ENCODE measurements at places on chromosomes 3 and 15. TPM values are rescaled to one million over a fixed set of nuclear protein-coding genes. Genes with fewer than 3 reads are reported as not detected.

GRCh38 chr3:73030073-73030597, 31.3 kb upstream of the EBLN2 start:
- no peak for DNase-seq

ITPKA gene
- polyA plus RNA-seq: 0.68 TPM

IP6K2 gene
- 213 TPM for polyA plus RNA-seq

DNA sequence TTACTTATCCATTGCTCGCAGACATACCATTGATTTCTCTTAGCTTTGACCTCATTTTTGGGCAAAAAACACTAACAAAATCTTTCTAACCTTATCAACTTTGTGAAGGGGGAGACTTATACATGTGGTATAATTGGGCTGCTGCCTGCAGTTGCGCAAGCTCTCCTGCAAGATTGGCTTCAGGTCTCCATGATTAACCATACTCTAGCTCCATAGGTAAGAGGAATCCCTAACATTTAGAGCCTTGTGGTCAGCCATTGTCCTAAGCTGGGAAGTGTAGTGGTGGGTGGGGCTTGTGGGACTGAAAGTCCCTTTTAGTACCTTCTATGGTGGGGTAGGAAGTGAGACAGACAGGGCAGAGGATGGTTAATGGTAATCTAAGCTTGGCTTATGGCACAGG, 179.6 kb upstream of the THRB start:
- no peak for DNase-seq

SLC12A1 gene
- 735 TPM for polyA plus RNA-seq

DNA sequence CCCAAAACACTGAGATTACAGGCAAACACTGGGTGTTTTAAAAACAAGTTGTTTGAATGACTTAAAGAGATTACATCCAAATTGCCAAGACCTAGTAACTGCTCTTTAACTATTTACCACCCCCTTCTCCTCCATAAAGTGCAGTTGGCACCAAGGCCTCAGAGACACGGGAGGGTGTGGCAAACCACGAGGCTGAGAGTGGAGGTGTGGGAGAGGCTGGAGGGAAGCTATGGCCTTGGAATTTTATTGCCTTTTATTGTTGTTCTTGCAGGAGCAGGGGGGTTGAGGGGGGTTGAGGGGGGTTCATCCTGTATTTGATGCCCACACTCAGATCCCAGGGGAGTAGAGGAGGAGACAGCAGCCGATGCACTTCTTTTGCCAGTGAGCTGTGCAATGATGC, 75.9 kb upstream of the CTDSPL start:
- no peak for DNase-seq

- DNase-seq: peak; percentile 13
Observed at GRCh38 chr3:99686955-99687612, 48.7 kb downstream of the COL8A1 start.

FBXO40 gene
- 0.03 TPM for polyA plus RNA-seq

DNA sequence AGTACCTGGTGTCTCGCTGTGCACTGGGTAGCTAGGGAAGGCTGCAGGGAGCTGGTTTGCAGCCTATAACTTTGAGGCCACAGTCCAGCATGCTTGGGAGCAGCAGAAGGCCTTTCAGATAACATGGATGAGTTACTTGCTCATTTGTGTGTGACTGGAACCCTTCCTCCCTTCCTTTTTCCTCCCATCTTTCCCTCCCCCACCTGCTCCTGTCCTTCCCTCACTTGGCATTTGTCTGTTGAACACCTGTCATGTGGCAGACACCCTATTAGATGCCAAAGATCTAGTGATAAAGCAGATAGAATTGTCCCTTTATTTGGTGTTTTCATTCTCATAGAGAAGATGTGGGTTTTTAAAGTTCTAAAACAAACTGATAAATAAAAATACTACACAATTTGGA, 71.6 kb downstream of the LRTM1 start:
- no peak for DNase-seq

- no peak for DNase-seq
Observed at GRCh38 chr15:97156739-97157265, 803.7 kb upstream of the ARRDC4 start.

- no peak for DNase-seq
Observed at GRCh38 chr15:63974021-63974420, 72.3 kb downstream of the DAPK2 start.

GRCh38 chr3:168088106-168088720, 7.5 kb downstream of the GOLIM4 start:
- DNase-seq: no peak

- DNase-seq: no peak
Observed at GRCh38 chr3:124115279-124115678, 123.4 kb upstream of the ROPN1 start.

GRCh38 chr15:24752354-24752753, 76.8 kb downstream of the NPAP1 start:
- no peak for DNase-seq

DNA sequence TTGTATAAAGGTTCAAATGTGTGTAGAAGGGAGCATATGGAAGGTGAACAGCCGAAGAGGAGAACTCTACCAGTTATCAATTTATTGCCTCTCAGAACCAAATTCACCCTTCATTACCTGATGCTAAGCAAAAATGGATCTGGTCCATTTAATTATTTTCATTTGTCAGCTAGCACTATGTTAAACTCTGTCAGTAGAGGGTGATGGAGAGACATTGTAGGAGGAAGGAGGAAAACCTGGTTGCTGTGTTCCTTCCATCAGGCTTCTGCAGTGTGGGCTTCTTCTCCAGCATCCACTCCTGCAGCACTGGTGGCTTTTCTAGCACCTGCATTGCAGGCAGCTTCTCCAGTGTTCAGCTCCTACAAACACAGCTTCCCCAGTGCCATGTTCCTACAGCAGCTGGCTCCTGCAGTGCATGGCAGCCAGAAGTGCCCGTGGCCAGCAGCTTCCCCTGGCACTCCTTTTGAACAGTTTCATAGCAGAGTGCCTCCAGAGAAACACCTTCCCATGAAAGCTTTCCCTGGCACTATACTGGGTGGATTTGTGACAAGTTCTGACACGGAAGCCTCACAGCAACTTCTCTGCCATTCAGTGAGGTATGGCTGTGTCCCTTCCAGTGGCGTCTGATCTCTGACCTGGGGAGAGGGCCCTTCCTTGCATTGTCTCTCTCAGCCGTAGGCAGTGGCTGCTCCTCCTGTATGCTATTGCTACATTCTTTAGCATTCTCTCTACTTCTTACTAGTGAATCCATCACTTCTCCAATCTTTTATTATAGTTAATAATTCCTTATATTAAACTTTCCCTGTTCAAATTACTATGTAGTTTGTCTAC, 14.6 kb upstream of the IL17RD start:
- no peak for DNase-seq

ARHGEF3 gene
- 81.0 TPM for polyA plus RNA-seq

PRSS50 gene
- 2.4 TPM for polyA plus RNA-seq

CLRN1 gene
- polyA plus RNA-seq: not detected

GRCh38 chr3:186476044-186476468, 68.1 kb downstream of the CRYGS start:
- no peak for DNase-seq

DNA sequence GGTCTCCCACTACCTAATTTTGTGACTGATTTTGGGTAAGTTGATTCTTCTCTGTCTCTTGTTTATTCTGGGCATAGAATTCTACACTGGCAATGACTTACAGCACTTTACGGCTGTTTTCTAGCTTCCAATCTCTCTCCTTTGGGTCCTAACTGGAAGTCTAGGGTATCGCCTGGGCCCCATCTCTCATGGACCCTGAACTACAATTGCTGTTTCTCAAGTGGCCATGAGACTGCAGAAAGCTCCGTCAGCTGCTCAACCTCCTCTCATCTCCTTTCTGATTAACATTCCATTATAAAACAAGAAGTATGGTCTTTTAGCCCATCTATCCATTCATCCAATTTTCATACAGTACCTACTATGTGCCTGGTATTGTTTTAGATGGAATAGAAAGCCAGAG, 4.4 kb upstream of the PXYLP1 start:
- no peak for DNase-seq

DNA sequence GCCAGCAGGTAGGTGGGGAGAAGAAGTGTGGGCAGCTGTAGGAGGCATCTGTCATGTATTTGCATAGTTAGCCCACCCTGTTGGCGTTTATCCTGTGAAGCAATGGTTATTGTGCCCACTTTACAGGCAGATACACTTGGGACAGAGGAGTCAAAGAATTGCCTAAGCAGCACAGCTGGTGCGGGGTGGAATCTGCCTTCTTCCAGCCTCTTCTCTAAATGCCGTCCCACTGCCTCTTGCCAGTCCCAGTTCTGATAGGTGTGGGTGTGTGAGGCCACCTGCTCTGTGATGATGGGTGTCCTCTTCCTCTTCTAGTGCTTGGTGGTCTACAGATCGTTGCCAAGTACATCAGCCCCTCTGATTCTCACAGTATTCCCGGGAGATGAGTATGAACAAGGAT, 80.9 kb downstream of the ABHD5 start:
- no peak for DNase-seq

CCDC51 gene
- 27.2 TPM for polyA plus RNA-seq

DNA sequence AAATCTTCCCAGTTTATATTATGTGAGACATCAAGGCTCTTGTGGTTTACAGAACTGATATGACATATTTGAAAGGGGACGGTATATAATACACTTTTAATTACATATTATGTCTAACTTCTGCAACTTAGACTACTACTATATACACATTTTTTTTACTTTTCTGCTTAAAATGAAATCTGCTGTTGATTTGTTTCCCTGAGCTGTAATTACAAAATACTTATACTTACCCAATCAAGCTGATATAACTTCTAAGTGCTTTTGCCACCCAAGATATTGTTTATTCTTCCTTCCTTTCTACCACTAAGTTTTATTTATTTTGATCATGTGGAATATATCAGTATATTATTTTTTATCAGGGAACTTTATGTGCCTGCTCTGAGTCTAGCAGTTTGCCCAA, 654.0 kb upstream of the TGFBR2 start:
- DNase-seq: no peak

COL6A5 gene
- polyA plus RNA-seq: 0.04 TPM

Data from right renal cortex interstitium (tissue), 3 donors.